Hematopoietic multipotent progenitor cell (in vitro differentiated cells): ENCODE measurements at places on chromosomes 6 and 20.
A peak's percentile ranks its signal among the peaks of the same experiment; 100 is the strongest.

DNA sequence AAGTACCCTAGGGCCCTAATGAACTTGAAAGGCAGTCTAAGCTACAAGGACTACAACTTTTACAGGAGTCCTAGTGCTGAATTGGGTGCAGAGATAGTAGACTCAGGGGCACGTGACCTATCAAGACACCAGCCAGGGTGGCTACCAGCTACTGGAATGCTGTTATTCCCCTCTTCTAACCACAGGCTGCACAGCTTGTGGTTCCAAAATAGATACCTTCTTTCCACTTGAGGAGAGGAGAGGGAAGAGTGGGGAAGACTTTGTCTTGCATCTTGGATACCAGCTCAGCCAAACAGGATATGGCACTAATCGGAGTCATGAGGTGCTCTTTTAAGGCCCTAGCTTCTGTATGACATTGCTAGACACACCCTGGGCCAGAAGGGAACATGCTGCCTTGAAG, 60.0 kb upstream of the MTRF1L start:
- DNase-seq: no peak

- DNase-seq: no peak
These were observed 302.6 kb upstream of the ARID1B start for GRCh38 chr6:156474507-156475120.

DNA sequence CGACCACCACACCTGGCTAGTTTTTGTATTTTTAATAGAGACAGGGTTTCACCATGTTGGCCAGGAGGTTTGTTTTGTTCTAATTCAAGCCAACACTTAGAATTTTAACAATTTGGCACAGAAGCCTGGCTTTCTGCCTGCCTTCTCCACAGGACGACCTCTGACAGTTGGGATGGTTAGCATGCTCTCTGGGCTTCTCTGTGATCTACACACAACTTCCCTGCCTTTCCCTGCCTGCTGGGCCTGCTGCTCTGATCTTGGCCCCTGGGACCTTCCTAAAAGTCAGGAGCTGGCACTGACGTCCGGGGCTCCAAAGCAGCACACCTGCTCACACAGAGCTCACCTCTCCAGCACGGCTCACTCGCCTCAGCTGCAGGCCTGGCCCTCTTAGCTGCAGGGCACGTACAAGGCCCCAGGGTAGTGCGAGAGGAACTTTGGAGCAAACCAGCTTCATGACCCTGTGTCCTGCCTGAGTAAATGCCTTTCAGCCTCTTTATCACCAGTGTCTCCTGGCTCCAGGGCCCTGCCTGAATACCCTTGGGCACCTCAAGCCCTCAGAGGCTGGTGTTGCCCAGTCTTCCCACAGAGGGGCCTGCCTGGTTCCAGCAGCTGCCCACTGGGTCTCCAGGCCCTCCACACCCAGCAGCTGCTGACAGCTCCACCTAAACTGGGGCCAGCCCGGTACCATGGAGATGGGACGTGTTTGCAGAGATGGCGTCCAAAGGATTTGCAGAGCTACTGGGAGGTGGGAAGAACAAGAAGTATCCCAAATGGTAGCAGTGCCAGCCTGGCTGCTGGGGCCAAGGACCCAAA, 96.0 kb downstream of the PSMB1 start:
- no peak for DNase-seq

DNA sequence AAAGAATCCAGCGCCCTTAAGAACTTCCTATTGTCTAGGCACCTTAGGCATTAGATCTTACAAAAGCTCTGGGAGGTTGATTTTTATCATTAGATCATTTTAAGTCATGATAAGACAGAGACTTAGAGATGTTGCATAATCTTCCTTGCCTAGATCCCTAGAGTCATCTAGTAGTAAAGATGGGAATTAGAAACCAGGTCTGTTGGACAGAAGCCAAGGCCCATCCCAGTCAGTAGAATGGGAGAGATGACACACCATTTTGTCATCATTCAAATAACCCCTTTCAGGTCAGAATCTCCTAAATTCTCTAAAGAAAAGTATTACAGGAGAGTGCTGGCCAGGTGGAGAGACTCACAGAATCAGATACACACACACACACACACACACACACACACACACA, 579.1 kb downstream of the BMP2 start:
- DNase-seq: no peak

DNA sequence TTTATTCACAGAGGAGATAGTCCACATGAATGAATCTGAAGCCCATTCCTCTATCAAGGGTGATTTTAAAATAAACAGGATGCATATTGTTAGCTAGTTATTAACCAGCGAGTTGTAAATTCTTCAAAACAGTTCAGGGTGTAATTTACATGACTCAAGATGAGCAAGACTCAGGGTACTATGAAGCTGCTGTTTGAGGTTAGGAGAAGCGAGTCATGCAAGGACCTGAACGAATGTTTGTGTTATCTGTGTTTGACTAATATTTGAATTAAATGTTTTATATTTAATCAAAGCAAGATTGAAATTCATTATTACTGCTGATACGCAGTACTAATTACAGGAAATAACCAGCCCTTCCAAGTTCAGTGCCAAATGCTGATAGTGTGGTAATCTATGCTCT, 191.1 kb downstream of the SAMD5 start:
- DNase-seq: no peak

DNA sequence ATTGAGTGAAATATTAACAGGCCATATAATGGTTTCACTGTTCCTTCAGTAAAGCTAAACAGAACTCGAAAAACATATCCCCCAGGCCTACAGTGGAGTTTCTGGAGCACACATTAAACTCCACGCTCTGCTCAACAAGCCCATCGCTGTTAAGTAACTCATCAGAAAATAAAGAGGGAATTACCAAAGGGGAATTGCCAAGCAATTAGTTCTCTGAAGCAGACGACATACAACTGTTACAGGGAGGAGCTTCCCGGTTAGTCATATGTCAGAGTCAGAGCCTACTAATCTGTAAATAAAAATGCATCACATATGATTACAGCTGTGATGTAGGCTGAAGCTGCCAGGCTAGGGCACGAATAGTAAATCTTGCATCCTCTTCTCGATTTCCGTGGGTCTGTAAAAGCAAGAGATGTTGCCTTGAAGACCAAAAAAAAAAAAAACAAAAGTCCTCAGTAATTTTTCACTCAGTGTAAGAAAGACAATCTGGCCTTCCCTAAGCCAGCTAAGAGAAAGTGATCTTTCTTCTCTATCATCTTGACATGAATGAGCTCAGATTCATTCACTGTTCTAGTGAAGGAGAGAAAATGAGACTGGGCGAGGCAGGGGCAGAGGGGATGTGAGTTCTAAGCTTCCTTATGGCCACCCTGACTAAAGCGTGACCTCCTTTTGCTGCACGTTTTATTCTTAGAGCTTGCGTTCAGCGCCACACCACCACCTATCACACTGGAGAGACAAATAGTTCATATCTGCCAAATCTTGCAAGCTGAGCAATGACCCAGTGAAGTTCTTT, 13.8 kb downstream of the ATXN1 start:
- DNase-seq: no peak

- no peak for DNase-seq
These were observed 64.5 kb downstream of the PHACTR2 start for GRCh38 chr6:143742070-143742954.

DNA sequence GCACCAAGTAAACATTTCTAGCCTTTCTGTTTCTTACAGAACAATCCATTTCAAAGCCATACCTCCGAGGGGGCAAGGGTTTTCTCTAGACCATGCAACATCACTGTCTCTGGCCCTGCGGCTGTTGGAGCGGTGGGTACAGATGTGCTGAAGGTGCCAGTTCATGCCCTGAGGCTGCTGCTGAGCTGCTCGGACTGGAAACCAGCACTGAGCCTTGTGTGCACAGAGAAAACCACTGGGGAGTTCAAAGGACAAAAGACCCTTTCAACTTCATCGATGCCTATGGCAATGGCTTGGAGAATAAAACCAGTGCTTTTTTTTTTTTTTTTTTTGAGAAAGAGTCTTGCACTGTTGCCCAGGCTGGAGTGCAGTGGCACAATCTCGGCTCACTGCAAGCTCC, 93.3 kb upstream of the IYD start:
- DNase-seq: no peak

DNA sequence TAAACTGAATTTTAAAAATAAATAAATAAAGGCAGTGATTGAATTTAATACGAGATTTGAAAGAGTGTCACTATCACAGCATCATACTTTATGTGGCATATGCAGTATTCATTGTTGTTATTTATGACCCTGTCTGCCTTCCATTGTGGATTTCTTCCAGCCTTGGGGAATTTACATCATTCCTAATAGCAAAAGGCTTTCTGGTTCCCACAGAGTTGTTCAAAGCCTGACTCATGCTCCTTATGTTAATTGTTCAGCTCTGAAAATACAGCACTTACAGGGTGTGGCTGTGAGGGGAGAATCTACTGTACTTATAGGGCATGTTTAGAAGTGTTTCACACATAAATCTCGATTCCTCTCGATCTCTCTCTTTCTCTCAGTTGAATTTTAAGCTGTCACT, 54.4 kb downstream of the JAG1 start:
- DNase-seq: no peak

GRCh38 chr6:52423971-52424381, 3.8 kb downstream of the EFHC1 start:
- DNase-seq: no peak

- DNase-seq: no peak
These were observed 753.6 kb downstream of the BCKDHB start for GRCh38 chr6:80860107-80860506.

- no peak for DNase-seq
These were observed 24.0 kb downstream of the SLC26A8 start for GRCh38 chr6:36000451-36000850.

DNA sequence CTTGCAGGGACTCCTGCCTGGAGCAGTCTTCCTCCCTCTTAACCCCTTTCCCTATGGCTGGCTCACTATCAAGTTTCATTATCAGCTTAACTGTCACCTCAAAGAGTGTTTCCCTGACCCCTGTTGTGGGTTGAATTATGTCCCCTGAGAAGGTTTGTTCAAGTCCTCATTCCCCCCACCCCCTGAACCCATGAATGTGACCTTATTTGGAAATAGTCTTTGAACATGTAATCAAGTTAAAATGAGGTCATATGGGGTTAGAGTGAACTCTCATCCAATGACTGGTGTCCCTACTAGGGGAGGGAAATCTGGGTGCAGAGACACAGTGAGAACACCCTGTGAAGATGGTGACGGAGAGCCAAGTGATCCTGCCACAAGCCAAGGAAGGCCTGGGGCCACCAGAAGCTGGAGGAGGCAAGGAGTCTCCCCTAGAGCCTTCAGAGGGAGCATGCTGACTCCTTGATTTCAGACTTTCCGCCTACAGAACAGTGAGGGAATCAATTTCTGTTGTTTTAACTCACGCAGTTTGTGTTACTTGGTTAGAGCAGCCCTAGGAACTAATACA, 165.2 kb upstream of the TOP1 start:
- DNase-seq: no peak

- peak; percentile 88 for DNase-seq
These were observed 12.0 kb downstream of the CD83 start for GRCh38 chr6:14129575-14129974.

DNA sequence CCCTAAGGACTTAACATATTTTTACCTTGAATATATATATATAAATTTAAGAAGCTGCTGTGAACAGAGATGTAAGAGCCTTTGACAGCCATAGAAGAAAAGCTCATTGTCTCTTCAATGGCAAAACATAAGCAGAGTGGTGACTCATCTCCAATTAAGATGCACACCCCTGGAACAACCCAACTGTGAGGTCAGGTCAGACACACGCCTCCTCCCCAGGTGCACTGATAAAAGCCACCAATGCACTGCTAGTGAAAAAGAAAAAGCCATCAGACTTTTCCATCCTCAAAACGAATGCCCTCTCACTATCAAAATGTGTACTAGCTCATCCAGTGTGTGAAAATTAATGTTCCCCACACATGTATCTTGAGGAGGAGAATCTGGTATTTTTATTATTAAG, 100.1 kb downstream of the SMLR1 start:
- no peak for DNase-seq

DNA sequence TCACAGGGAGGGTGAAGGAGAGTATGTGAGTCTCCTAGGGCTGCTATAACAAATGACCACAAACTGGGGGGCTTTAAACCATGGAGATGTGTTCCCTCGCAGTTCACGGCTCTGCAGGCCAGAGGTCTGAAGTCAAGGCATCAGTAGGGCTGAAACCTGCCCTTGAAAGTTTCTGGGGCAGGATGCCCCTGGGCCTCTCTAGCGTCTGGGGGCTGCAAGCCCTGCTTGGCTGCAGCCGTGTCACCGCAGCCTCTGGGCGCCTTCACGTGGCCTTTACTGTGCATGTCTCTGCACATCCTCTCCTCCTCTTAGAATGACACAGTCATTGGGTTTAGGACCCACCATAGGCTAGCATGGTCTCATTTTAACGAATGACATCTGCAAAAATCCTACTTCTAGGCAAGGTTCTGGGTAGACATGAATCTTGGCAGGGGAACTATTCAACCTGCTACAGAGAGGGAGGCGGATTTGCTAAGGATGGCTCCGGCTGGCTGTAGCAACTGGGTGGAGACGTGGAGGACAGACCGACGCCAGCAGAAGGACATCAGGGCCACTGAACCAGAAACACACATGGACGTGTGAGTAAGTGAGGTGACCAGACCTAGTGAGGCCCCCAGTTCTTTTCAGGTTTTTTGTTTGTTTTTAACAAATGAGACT, 58.6 kb downstream of the PHACTR3 start:
- DNase-seq: no peak
